Right cardiac atrium (tissue), 5 donors: ENCODE measurements at places on chromosomes 7 and 10. TPM values are rescaled to one million over a fixed set of nuclear protein-coding genes. Genes with fewer than 3 reads are reported as not detected.

DNA sequence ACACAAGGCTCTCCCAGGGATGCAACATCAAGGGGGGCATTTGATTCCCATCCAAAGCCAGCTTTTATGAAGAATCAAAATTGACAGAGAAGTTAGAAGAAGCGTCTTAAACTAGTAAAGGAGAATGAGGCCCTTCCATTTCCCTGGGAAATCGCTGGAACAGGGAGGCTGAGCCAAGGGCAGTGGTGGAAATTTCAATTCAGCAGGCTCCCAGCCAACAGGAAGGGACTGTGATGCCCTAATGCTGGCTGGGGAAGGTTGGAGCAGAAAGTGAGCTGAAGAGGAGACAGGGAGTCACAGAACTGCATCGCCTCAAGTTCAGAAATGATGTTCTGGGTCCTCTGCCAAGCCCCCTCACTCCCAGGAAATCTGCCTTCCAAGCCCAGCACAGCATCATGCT lies 517.3 kb downstream of the GRID1 start:
- DNase-seq, result no peak

- DNase-seq, result no peak
Observed at GRCh38 chr10:99590799-99591198, 29.4 kb downstream of the SLC25A28 start.

GRCh38 chr10:84588971-84589370 lies 260.6 kb downstream of the CCSER2 start:
- DNase-seq, result no peak

DNA sequence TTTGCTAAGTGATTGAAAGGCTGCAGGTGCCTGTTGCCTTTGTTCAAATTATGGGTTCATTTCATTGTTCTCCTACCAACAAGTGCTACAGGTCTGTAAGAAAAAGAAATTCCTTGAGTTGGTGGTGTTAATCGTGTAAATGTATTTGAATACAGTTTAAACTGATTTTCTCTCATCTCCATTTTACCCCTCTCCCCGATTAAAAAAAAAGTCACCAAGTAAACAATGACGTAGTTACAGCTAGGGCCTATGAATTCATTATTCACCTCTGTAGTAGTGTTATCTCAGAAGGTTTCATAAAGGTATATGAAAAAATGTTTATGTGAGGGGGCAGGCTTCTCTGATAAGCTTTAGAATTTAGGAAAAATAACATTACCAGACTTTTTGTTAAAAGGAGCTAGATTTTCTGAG lies 1.1 kb downstream of the REEP3 start:
- DNase-seq, result no peak

DNA sequence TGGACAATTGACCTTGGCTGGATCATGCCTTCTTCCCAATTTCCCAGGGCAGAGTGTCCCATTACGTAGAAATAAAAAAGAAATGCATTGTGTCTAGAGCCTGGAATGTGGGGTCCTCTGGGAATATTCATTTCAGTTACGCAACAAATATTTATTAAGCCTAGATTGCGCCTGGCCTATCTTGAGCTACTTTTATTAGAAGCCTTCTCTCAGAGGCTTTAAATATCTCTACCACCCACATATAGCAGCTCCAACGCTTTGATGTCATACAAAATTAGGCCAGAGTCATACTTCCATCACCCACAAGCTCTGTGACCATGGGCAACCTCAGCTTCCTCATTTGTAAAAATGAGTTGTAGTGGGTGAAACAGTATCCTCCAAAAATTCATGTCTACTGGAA lies 24.9 kb upstream of the CARD11 start:
- no peak for DNase-seq

- DNase-seq, result no peak
Observed at GRCh38 chr10:125982260-125982948, 86.0 kb downstream of the FANK1 start.

- no peak for DNase-seq
Observed at GRCh38 chr7:91082038-91082437, 182.2 kb upstream of the FZD1 start.

- no peak for DNase-seq
Observed at GRCh38 chr10:79138449-79139123, 69.8 kb downstream of the ZMIZ1 start.

DNA sequence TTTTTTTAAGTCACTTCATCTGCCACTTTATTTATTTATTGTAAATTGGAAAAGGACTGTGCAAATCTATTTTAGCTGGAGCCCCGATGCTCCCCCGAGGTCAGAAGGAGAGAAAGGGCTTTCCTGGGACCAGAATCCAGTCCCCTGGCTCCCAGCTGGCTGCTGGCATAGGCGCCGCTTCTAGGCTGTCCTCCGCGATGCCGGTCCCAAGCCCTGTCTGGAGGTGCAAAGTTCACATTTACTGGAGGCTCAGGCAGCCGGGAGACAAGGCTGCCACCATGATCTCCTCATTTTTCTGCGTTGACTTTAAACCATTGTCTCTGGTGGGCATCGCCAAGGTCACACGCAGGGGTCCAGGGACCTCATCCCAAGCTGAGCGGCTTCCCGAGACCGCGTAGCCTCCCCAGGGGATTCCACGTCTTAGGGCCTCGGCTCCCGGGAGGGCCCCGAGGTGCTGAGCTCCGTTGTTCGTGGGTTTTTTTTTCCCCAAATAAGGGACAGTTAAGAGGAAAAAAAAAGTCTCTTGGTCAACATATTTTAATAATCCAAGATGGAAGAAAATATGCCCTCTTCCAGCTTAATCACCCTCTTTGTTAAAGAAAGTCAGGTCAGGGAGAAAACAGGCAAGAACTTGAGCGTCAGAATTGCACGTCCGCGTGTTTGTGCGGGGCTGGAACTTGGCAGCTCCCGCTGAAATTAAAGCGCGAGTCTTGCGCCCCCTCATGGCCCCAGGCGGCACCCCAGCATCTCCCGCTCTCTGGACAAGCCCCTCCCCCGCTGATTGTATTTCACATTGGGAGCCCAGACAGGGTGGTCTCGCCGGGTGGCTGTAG lies 11.9 kb downstream of the RGR start:
- DNase-seq, result peak; percentile 78

GRCh38 chr7:88759230-88760135 lies at the start of gene ZNF804B:
ZNF804B (plus strand) TSS chr7:88759700; CDS start chr7:88759977, 277 bp downstream.
- DNase-seq, result peak; percentile 24

GRCh38 chr10:114518401-114519305 lies 114.4 kb upstream of the AFAP1L2 start:
- no peak for DNase-seq

- no peak for DNase-seq
Observed at GRCh38 chr10:96507044-96507443, 6.7 kb downstream of the TLL2 start.

DNA sequence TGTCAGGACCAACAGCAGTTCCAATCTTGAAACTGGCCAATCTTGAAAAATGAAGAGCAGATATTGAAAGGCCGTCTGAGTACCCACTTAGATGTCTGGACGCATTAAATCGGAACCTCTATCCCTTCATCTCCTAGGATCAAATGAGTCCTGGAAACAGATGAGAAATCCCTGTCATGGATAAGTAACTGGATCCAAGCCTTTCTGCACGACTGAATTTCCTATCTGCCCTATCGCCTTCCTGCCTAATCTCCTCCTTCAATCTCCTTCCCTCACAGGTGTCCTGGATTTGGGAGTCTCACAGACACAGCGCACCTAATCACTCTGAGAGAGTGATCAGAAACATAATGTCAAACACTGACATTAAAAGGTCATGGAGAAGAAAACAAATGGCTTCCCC lies 245.2 kb upstream of the PRSS58 start:
- no peak for DNase-seq

DNA sequence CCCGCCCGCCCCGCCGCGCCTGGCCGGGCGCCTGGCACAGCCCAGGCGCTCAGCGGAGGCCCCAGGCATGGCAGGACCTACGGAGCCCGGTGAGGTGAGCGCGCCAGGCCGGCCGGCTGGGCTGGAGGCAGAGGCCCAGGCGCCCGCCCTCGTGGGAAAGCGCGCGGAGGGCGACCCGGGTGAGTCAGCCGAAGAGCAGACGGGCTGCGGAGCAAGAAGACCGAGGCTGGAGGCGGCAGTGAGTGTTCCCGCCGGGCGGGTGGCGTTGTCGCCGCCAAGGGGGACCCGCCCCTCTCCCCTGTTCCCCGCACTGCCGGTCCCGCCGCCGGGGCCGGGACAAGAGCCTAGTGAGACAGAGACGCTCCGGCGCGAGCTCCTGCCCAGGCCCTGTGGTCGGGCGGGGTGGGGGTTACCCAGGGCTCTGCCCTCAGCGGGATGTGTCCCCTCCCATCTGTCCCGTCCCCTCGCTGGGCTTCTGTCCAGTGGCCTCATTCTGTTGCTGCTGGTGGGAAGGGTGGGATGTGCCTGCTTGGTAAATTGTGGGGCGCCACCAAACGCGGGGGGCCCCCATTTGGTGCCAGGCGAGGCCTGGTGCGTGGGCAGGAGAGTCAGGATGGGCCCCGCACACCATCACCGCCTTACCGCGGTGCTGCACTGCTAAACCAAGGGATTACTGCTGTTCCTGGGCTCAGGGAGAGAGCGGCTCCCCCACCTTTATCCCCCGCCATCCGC lies 17.0 kb upstream of the NODAL start:
- peak; percentile 92 for DNase-seq

The ANAPC16 gene
- total RNA-seq, result 214 TPM

The MUC12 gene
- total RNA-seq, result not detected

The PROSER2 gene
- total RNA-seq, result 1.5 TPM

The MAGI2 gene
- 7.4 TPM for total RNA-seq

The CTBP2 gene
- 36.6 TPM for total RNA-seq
